ENCODE measurements at places on chromosomes 6 and 20.

- DNase-seq = no peak
Measured at GRCh38 chr6:64301307-64302236, 666.0 kb downstream of the PHF3 start.

- DNase-seq = no peak
Measured at GRCh38 chr20:17790296-17790695, 90.5 kb downstream of the BANF2 start.

- DNase-seq = no peak
Measured at GRCh38 chr6:150894935-150895552, 29.5 kb downstream of the MTHFD1L start.

- DNase-seq = no peak
Measured at GRCh38 chr6:85041376-85041775, 277.0 kb upstream of the TBX18 start.

DNA sequence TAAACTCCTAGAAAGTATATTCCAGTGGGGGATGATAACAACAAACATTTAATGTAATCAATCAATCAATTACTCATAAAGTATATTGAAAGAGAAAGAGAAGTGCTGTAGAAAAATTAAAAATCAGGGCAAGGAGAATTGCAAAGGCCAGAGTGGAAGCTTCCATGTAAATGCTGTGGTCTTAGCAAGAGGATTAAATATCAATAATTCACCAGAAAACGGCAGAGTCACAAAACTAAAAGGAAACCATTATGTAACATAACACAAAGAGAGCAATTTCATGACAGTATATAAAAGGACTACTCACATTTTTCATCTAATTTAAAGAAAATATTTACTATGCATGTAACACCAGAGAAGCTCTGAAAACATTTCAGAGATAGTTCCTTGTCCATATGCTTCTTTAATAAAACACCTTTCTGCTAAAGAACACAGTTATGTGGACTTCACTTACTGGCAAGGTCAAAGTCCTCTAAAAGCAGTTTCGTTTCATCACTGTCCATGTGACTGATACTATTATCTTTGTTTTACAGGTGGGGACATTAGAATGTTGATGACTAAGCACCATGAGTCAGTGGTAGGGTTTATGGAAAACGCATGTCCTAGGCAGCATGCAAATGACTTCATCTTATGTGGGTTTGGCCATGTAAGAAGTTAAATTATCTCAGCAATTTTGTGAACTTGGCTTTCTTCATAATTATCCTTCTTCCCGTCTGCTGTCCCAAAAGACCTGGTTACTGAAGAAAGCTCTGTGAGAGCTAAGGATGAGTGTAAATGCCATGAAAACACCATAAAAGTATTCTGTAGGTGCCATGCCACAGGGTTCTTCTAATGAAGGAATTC lies 185.8 kb upstream of the TENT5A start:
- no peak for DNase-seq

DNA sequence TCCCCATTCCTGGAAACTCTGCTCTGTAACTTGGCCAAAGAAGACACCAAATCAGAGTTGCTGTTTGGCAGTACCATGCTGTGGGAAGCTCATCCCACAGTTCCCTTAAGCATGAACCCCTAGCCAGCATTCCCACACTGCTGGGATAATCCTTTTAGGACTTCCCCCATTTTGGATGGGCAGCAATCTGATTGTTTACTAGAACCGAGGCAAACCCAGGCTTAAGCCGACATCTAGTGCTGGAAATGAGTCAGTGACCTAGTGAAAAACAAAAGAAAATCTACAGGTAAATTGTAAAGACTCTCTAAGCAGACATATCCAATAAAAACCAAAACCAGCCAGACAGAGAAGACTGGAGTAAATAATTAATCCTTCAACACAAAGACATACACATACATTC lies 5.2 kb downstream of the DNAH8 start:
- no peak for DNase-seq

DNA sequence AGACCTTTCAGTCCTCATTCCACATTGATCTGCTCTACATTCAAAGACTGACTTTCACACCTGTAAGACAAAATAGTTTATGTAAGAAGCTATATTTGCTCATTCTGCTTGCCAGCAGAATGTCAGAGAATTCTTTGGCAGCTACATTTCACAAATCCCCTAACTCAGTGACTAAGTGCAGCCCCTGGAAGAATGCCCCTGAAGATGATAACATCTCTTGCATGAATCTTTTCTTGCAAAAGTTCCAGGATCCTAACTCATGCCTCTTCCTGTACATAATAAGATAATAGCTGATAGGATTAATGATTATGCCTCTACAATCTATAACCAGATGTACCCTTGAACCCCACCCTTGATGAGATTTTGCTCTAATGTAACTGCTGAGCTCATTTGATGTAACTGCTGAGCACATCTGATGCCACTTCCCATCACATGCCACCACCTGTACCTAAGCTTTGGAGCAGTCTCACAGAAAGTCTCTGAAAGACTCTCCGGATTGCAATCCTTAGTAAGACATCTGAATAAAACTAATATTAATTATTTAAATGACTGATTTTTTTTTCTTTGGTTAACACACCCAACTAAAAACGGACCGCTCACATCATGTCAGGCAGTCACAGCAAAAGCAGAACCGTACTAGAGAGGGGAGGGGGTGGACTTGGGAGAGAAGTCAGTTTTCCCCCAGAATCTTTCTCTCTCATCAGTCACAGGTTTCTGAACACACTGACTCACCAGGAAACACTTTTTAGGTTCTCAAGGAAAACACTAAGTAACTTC lies 684 bp upstream of the DNAH8 start:
- no peak for DNase-seq

- no peak for DNase-seq
Measured at GRCh38 chr6:168956884-168957730, 296.5 kb downstream of the THBS2 start.

- no peak for DNase-seq
Measured at GRCh38 chr6:151111670-151112069, 128.1 kb upstream of the AKAP12 start.

DNA sequence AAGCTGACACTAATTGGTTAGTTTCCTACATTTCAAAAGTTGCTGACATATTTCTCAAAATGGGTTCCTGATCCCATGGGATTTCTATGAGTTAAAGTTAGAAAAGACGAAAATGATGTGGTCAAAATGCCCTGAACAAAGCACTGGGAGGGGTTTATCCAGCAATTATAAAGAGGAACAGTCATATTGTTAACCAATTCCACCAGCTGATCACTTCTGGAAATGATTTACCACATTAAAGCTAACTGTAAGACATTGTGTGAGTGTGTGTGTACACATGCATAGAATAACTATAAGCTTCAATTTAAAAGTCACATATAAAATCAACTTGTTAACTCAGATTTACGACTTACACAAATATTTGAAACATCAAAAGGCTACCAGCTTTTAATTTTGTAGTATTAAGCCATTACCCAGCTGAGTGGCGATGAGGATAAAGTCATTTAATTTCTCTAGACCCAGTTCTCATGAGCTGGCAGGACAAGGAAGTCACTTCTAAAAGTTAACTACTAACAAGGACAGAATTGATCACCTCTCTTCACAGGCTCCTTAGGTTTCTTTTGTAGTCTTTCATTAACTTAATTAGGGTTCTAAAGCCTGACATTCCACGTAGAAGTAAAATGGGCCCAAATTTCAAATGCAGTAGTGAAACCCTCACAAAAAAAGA lies 40.4 kb downstream of the MAN1A1 start:
- no peak for DNase-seq

GRCh38 chr20:53666144-53666543 lies 72.5 kb upstream of the ZNF217 start:
- DNase-seq = no peak

- no peak for DNase-seq
Measured at GRCh38 chr20:51365670-51366069, 176.8 kb downstream of the NFATC2 start.

GRCh38 chr6:144739873-144740272 lies 454.7 kb downstream of the UTRN start:
- DNase-seq = no peak

DNA sequence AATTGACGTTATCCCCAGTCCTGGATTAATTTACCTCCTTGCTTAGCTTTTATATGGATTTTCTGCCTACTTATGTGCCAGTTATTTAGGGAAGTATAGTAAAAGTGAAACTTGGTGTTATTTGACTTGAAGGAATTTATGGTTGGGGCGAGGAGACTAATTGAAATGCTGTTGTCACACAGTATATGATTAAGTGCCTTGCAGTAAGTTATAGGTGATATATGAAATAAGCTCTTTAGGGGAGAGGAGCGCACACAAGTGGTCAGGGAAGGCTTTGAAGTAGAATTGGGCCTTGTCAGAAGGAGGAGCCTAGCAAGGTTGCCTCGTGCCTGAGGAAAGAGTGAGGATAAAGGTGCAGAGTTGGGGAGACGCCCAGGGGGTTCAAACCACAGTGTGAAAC lies 20.5 kb downstream of the NCOA7 start:
- no peak for DNase-seq

- DNase-seq = no peak
Measured at GRCh38 chr6:96760153-96760687, 77.1 kb downstream of the GPR63 start.

- DNase-seq = no peak
Measured at GRCh38 chr6:124984668-124985338, 22.6 kb downstream of the RNF217 start.

DNA sequence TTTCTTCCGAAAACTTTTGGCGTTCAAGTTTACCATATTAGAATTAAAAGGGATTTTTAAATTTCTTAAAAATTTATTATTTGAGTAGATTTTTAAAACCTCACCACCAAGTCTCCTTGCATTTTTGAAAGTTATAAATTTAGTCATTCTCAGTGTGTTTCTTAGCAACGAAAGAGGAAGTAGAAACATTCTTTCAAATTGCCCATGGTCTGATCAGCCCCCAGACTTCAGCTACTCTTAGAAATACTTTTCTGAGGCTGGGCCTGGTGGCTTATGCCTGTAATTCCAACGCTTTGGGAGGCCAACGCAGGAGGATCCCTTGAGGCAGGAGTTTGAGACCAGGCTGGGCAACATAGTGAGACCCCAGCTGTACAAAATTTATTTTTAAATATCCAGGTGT lies 15.1 kb upstream of the RTF2 start:
- no peak for DNase-seq

DNA sequence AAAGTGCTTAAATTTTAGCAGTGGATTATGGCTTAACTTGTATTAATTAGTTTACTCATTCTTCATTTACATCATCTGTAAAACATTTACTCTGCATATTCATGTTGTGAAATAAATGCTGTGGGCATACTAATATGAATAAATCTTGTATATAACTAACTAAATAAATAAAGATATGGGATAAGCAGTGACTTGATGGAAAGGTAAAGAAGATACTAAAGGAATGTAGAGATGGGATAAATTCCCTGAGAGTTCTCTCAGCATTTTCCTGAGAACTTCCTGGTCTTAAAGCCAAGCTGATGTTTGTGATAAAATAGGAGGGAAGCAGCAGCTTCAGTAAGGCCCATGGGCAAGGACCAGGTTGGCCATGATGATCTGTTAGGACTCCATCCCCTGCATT lies 652.1 kb downstream of the RNF144B start:
- DNase-seq = no peak

DNA sequence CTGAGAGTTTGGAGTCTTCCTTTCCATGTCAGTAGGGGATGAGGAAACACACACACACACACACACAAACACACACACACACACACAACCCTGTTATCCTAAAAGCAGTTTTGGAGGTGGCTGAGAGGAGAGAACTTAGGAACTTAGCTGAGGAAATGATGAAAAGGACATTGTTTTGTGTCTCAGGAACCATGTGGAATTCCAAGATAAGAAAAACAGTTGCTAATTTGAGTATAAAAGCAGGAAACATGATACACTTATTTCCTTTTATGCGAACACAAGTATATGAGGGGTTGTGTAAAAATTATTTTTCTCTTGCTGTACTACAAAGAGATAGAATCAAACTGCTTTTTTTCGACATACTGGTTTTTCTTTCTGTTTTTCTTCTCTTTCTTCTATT lies at the start of gene MYCT1:
MYCT1 (plus strand) TSS at position 264 of the 400 bp plus-strand sequence; CDS start at position 270, 6 bp downstream.
- DNase-seq = no peak

- DNase-seq = no peak
Measured at GRCh38 chr6:143325379-143326140, 124.9 kb downstream of the ADAT2 start.

GRCh38 chr20:41830702-41831101 lies 212.5 kb upstream of the CHD6 start:
- DNase-seq = no peak

DNA sequence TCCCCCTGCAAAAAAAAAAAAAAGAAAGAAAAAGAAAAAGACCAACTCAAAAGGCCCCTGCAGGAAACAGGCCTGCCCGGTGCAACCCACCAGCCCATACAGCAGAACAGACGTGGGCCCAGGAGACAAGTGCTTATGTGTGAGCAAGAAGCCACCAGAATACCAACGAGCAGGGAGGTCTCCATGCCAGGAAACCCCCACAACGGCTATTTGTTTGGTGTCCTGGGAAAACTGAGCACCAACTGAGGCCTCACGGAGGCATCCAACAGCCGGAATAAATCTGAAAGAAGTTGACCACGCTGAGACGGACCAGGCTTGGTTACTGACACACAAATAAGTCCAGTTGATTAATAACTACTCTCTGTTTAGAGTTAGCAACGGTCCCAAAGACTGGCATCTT lies 29.7 kb downstream of the PTPRT start:
- no peak for DNase-seq

- DNase-seq = no peak
Measured at GRCh38 chr20:4113615-4114603, 98.6 kb upstream of the RNF24 start.

GRCh38 chr6:166940643-166941068 lies 15.7 kb downstream of the RNASET2 start:
- DNase-seq = no peak

DNA sequence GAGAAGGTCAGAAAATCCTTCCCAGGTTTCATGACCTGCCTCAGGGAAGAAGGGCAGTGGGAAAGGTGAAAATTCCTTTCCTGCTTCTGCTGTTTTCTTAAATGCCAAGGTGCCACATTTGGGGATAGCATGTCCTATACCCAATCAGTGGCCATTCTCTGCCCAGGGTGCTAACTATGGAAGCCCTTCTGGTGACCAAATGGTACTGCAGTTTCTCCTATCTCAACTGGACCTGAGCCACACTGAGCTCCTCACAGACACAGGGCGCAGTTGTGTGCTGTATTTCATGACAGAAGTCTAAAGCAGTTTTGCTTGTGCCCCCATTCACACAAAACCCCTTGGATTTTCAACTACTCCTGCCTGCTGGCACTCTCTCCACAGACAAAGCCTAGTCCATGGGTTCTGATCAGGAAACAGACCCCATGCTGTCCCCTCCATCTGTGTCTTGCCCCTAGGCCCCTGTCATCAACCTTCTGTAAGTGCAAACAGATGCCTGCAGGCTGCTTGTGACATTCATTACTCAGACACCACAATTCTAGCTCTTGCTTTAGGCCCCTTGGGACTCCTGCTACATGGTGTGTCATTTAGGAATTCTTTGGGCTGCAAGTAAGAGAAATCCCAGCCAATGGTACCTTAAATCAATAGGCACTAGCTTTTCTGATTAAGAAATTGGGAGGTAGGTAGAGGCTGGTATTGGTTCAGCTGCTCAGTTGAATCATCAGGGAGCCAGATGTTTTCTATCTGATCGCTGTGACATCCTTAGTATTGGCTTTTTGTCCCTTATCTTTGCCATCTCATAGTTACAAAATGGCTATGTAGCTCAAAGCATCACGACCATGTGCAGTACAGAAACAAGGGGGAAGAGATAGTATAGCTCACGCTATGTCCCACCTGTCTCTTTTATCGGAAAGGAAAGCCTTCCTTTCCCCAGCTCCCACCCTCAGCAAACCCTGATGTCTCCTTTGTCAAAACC lies 147.8 kb downstream of the CD83 start:
- DNase-seq = no peak

- no peak for DNase-seq
Measured at GRCh38 chr20:13012886-13013285, 4.1 kb downstream of the SPTLC3 start.
